ENCODE measurements at places on chromosomes 3 and 15.
A peak's percentile ranks its signal among the peaks of the same experiment; 100 is the strongest.

DNA sequence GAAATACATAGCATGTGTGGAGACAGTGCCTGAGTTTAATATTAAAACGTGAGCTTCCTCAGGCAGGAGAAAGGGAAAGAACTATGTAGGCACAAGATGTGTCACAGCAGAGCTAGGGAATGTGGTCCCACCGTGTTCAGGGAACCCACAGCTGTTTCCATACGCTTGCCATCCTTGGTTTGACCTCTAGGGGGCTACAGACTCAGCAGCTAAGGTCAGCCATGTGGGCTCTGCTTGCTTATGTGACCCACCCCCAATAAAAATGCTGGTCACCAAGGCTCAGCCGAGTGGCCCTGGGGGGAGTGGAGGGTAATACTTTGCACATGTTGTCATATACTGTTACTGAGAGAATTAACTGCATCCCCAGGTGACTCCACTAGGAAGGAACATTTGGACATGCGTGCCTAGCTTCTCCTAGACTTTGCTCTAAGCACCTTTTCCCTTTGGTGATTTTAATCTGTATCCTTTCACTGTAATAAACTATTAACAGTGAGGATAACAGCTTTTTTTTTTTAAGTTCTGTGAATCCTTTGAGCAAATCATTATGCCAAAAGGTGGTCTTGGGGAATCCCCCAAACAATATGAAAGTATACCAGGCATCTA lies 3.3 kb downstream of the TUBGCP5 start:
- DNase-seq = peak; percentile 34

- peak; percentile 41 for DNase-seq
These were observed 4.0 kb upstream of the SMCO1 start for GRCh38 chr3:196518966-196519717.

DNA sequence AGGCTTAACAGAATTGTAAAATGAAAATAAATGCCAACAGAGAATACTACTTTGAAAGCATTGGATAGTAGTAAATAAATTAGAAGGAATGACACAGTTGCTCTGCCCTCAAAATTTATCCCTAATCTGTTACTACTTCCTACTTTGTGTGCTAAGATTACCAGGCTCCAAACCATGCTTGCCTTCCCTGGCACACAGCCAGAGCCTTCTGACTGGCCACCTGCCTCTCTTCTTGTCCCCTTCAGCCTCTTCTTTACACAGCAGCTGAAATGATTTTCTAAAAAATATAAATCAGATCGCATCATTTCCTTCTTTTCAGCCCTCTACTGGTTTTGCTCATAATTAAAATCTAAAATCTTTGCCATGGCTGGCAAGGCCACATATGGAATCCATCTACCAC lies 334.1 kb downstream of the FHIT start:
- DNase-seq = no peak

DNA sequence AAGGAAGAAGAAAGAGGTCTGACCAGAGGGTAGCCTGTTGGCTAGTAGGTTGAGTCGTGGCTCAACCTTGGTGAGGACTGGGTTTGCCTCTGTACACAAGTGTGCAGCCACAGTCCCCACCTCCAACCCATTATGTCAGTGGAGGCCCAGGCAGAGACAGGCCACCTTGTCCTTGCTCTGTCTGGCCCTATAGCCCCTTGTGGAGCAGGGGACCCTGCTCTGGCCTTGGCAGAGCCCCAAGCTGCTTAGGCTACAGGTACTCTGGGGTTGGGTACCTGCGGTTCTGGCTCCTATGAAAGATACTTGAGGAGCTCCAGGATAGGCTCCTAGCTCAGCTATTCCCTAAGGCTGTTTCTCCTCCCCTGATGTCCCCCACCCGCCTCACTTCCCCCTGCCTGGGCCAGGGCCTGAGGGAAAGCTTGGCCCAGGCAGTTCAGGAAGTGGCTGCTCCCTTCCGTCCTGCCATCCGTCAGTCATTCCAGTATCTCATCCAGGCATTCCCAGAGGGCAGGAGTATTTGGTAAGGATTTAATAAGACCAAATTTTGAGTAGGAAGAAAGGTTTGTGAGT lies 44.0 kb downstream of the FGD5 start:
- DNase-seq = no peak

DNA sequence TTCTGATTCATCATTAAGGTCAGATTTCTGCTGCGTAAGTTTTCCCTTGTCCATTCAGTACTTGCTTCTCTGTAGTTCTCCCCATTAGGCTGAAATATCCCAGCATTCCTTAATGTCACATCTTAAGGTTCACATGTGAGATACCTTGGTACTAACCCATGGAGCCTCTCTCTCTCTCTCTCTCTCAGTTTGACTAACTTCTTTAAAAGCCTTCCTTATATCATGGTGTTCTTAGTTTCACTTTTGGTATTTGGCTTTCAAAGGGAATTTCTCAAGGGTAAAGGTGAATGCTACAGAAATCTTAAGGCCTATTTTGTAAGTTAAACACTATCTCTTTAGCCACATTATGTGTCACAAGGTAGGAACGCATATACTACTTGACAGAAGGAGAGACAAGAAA lies 427.3 kb upstream of the ZNF717 start:
- DNase-seq = no peak

- DNase-seq = no peak
These were observed 20.0 kb upstream of the TRANK1 start for GRCh38 chr3:36964817-36965216.

DNA sequence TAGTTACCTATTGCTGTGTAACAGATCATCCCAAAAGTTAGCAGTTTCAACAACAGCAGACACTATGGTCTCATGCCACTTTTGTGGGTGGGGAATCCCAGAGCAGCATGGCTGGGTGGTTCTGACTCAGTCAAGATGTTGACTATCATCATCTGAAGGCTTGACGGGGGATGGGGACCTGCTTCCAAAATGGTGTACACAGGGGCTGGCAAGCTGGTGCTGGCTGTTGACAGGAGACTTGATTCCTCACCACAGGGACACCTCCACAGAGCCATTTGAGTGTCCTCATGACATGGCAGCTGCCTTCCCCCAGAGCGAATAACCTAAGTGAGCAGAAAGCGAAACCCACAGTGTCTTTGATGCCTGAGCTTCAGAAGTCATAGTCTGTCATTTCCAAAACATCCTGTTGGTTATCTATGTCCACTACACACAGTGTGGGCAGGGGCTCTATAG lies 19.1 kb downstream of the DNAJB8 start:
- no peak for DNase-seq

- peak; percentile 56 for DNase-seq
These were observed 542 bp downstream of the INKA1 start for GRCh38 chr3:49803465-49804140.

- DNase-seq = no peak
These were observed 4.5 kb downstream of the RAF1 start for GRCh38 chr3:12659316-12660015.

GRCh38 chr15:62498712-62499111 lies 333.6 kb upstream of the C2CD4B start:
- no peak for DNase-seq

- no peak for DNase-seq
These were observed 51.3 kb downstream of the ETV5 start for GRCh38 chr3:186057594-186057993.

GRCh38 chr15:77983708-77984445 lies 93.6 kb downstream of the TBC1D2B start:
- DNase-seq = no peak

GRCh38 chr3:171833789-171834460 lies 9.2 kb upstream of the TMEM212 start:
- no peak for DNase-seq

- peak; percentile 52 for DNase-seq
These were observed 44.8 kb downstream of the CYP11A1 start for GRCh38 chr15:74322558-74323180.

Measured in T-cell (primary cell).